ENCODE measurements at places on chromosomes 1 and 21.

DNA sequence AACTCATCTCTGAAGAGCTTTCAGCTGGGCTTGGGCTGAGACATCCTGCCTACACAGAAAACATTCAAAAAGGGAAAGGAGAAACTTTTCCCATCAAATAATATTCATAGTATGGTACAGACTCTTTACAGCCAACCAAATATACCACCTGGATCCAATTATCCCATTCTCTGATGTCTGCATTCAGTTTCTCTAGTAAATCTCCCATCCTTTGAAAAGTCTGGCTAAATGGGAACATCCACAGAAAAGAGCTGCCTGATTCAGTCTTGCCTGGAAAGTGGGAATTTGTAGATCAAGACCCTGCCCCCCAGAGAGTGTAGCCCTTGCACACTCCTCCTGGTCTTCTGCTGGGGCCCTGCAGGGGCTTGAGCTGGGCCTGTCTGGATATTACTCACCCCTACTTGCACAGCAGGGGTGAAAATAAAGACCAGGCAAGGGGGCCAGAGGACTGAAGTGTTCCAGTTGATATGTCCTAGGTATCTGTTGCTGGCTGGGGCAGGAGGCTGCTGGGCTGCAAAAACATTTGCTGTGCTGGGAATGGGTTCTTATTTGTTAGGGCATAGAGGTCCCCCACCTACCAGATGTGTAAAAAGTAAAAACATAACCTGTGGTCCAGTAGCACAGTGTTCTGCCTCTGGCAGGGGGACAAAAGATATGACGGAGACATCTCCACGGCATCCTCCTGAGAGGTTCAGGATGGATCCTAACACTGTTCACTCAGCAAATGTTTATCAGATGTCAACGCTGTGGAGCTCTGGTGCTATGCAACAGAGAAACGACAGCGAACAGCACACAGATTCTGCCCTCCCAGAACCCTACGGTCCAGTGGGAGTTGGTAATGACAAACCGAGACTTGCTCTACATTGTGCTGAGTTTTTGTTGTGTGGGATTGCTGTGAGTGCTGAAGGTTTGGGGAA lies 140.3 kb downstream of the PLXNA2 start:
- DNase-seq, result no peak

DNA sequence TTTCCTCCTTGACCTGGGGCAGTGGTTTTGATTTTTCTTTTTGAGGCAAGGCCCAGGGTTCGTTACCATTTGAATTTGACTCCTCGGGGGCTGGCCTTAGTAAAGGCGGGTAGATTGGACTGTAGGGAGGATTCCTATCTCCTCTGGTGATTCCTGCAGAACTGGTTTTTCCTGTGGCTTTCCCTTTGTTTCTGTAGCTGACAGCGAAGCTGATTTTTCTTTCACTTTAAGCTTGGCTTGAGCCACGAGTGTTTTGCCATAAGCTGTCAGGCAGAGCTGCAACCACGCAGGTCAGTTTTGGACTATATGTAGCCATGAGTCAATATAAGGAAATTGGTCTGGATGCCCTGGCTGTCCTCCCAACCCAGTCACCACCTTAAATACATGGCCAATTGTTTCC lies 28.7 kb upstream of the KCNJ15 start:
- no peak for DNase-seq

DNA sequence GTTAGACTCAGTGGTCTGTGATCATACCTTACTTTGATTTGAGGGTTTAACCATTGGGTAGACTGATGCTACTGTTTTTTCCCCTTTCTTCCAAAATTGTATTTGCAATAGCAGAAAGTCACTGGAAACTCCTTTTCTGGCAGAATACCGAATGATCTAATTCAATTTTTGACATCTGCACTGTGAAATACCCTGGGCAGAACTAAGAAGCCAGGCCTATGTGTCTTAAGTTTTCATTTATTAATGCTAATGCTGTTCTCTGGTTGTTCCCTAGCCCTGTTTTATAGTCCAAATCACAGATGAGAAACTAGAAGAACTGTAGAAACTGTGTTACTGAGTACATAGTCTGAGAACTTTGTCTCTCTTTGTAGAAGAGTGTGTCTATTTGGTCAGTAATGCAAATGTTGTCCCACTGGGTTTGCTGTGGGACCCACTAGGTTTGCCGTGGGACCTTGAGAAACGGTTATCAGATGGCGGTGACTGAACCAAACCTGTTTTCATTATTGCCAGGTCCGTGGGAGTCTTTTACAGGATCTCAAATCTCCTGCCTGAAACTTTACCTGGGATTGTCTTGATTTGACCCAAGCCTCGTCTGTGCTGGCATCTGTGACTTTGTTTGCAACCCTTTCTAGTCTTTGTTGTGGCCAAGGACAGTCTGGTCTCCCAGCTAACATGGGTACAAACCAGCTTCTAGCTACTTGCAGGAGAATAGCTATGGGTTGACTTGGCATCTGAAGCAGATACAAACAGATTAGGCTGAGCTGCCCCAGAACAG lies 41.4 kb downstream of the PEX14 start:
- DNase-seq, result no peak

DNA sequence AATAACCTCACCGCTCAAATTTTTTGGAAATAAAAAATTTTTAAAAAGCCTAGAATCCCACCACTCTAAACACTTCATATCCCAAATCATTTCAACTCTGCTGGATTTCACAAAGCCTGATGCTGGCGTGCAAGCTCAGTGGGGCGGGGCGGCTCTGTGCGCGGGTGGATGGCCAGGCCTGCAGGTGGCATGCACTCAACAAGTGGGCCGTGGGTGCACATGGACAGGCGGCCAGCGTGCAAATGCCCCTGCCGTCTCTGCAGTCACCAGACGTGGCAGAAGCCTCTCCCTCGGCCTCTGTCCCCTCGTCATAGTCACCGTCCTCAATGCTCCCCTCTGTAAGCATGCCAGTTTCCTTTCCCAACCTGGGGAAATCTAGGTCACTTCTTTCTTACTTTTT lies 6.6 kb upstream of the PDE9A start:
- no peak for DNase-seq

DNA sequence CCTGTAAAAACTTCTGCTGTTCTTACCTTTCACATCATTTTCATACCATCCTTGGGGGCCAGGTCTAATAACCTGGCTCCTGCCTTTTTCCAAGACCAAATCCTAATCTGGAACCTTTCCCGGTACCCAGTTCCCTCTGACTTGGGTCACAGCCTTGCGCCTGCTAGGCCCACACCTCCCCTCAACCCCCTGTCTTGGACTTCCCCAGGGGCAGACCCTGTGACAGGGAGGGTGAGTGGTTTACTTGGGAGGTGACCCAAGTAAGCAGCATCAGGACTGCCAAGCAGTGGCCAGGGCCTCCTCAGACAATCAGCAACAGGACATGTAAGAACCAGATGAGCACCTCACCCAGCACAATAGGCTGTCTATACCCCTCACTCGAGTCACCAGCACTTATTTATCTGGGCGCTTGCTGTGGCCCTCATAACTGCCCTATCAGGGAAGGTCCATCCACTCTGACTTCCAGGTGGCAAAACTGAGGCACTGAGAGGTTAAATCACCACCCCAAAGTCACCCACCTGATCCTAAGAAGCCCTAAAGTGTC lies 124.7 kb downstream of the MATN1 start:
- no peak for DNase-seq

DNA sequence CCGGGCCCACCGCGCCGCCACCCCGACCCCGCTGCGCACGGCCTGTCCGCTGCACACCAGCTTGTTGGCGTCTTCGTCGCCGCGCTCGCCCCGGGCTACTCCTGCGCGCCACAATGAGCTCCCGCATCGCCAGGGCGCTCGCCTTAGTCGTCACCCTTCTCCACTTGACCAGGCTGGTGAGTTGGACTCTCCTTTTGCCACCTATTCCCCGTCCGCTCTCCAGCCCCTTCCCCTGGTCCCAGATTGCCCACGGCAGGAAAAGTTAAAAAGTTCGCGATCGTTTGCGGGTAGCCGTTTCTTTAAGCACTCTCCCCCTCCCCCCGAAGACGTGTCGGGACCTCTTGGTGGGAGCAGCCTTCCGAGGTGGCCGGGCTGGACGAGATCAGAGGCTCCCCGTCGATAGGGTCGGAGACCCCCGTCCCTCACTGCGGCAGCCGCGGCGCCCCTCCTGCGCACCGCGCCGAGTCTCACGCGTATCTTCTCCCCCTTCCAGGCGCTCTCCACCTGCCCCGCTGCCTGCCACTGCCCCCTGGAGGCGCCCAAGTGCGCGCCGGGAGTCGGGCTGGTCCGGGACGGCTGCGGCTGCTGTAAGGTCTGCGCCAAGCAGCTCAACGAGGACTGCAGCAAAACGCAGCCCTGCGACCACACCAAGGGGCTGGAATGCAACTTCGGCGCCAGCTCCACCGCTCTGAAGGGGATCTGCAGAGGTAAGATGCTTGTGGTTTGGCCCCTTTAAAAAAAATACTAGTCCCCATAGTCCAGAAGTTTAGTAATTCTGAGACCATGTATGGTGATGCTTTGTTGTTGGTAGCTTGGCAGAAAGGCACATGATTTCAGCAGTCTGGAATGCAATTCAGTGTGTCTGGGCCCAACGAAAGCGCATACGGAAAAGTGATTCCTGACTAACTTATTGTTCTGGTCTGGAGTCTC lies 576 bp downstream of the CCN1 start:
- DNase-seq, result peak; percentile 65

DNA sequence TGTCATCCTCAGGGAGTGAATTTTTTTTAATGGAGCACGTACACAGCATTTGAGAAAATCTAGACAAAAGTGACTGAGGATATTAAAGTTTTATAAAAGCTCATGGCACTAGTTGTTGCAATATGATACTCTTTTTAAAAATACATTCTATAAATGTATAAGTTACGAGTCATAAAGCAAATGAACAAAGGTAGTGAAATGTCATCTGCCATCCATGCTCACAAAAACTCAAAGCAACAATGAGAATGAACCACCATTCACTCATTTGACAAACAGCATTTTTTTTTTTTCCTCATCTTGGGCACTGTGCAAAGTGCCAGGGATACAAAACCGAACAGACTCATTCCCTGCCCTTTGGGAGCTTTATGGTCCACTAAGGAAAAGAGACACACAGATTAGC lies 38.7 kb downstream of the GPR137B start:
- no peak for DNase-seq

DNA sequence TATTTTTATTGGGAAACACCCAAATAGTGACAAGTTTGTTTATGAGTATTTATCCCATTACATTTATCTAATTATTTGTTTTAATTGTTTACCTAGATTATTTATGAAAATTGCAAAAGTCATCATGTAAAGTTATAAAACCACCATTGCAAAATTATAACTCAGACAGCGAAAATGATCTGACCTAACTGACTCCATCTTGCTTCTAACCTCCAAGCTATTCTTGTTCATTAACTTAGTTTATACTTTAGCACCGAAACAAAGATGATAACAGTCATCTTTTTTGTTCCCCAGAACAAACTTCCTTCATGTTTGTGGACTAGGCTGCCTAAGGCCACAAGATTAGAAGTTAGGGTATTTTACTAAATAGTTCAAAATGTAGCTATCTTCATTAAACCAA lies 190.8 kb downstream of the FASLG start:
- no peak for DNase-seq

- DNase-seq, result no peak
Measured at GRCh38 chr1:234208351-234208750, 164.9 kb upstream of the COA6 start.

- DNase-seq, result no peak
Measured at GRCh38 chr1:152683846-152684245, 2.1 kb upstream of the LCE2B start.

DNA sequence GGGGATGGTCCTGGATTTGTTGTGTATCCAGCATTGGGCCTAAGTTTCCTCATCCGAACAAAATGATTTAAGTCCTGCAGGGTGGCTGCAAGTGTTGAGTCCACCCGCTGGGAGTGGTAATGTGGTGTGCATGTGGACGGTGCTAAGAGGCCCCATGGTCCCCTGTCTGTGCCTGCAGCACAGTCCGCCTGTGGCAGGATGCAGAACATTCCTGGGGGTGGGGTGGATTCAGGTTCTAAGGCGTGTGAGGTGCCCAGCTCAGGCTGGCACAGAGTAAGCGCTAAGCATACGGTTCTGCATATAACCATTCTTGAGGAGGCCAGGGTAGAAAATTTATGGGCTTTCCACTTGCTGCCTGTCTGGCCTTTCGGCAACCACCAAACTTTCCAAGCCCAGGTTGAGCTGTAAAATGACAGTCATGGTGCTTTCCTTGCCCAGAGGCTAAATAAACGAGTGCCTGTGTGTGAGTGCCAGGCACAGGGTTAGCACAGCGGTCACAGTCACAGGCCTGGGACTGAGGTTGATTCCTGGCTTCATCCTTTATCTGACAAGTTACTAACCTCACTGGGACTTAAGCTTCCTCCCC lies 30.7 kb downstream of the SLC2A1 start:
- DNase-seq, result no peak

DNA sequence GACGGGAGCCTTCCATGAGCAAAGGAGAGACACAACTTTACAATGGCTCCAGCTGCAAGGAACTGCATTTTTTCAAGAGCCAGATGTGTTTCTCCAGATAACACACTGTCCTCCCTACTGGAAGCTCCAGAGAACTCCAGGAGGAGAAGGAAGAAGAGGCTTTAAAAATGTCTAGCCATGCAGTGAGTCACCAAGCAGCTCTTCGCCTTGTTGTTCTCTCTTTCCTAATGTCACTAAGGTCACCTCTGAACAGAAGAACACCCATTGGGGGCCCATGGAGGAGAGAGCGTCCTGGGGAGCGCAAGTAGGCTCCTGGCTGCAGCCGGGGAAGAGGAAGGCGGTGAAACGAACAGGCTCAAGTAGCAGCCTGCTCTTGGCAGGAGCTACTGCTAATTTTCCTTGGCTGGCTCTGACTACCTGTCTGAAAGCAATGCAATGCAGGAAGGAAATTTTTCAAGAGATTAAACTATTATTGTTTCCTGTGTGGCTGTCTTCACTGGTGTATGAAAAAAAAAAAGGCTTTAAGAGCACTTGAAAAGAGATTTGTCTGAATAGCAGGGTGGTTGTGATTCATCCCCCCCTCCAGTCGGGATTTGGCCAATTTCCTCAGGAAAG lies 321.9 kb downstream of the SETD4 start:
- no peak for DNase-seq

GRCh38 chr1:98210064-98210463 lies 289.2 kb upstream of the DPYD start:
- DNase-seq, result no peak

- DNase-seq, result no peak
Measured at GRCh38 chr1:22443332-22443731, 8.3 kb upstream of the ZBTB40 start.

DNA sequence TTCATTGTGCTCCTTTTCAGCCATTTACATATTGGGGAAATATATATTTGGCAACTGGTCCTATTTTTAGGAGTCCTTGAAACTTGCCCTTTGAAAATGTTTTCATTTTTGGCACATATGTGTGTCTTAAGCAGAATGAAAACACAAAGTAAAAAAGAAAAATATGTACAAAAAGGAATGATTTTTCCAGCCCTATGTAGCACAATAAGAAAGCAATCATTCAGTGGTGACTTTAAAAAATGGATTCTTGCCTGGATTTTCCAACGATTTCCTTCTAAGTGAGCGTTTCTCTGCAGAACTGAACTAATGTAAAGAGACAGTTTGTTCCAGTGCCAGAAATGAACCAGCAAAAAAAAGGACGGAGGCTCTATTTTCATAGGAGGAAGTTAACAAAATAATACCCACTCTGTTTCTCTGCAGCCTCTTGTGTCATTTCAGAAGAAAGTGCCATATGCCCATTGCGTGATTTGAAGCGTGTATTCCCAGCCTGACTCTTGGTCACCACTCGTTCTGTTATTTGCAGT lies 340.1 kb downstream of the SETD4 start:
- DNase-seq, result no peak

All from GM10248 (cell line).